Type B pancreatic cell (in vitro differentiated cells): ENCODE measurements at places on chromosomes 11 and 22.

DNA sequence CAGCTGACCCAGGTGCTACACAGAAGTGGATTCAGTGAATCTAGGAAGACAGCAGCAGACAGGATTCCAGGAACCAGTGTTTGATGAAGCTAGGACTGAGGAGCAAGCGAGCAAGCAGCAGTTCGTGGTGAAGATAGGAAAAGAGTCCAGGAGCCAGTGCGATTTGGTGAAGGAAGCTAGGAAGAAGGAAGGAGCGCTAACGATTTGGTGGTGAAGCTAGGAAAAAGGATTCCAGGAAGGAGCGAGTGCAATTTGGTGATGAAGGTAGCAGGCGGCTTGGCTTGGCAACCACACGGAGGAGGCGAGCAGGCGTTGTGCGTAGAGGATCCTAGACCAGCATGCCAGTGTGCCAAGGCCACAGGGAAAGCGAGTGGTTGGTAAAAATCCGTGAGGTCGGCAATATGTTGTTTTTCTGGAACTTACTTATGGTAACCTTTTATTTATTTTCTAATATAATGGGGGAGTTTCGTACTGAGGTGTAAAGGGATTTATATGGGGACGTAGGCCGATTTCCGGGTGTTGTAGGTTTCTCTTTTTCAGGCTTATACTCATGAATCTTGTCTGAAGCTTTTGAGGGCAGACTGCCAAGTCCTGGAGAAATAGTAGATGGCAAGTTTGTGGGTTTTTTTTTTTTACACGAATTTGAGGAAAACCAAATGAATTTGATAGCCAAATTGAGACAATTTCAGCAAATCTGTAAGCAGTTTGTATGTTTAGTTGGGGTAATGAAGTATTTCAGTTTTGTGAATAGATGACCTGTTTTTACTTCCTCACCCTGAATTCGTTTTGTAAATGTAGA lies 1.7 kb downstream of the MALAT1 start:
- DNase-seq = no peak

- no peak for DNase-seq
Measured at GRCh38 chr11:12196308-12196707, 85.9 kb downstream of the MICAL2 start.

DNA sequence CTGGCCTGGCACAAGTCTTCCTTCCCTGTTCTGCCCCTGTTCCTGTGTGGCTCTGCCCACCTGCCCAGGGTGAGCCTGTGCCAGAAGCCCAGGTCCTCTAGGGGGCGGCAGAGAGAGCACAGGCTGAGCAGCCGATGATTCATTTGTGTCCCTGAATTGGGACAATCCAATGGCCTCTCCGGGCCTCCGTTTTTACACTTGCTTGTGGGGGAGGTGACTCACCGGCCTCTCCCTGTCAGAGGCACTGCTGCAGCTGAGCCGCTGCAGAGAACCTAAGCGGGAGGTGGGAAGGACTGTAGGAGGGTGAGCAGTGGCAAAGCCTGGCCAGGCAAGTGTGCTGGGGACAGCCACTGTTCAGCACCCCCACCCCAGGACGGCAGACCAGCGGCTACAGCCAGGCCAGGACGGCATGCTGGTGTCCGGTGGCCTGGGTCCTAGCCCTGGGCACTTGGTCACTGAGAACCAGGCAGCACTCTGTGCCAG lies 65.2 kb upstream of the LMO1 start:
- DNase-seq = no peak

- DNase-seq = no peak
Measured at GRCh38 chr11:112344040-112344413, 83.4 kb upstream of the PLET1 start.

DNA sequence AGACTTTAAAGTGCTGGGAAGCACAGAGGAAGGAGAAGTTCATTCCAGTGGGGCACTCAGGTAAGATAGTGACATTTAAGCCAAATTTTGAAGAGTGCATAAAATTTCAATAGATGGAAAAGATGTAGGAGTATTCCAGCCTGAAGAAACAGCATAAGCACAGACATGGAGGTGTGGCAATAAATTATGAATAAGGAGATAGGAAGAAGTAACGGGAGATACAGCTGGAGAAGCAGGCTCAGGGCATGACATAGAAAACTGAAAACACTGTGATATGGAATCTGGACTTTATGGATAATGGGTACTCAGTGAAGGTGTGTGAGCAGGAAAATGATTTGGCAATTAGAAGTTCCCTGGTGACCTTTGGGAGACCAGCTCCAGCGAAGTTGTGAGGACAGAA lies 33.3 kb downstream of the P4HA3 start:
- no peak for DNase-seq
